ENCODE measurements at places on chromosomes 3 and 15.

DNA sequence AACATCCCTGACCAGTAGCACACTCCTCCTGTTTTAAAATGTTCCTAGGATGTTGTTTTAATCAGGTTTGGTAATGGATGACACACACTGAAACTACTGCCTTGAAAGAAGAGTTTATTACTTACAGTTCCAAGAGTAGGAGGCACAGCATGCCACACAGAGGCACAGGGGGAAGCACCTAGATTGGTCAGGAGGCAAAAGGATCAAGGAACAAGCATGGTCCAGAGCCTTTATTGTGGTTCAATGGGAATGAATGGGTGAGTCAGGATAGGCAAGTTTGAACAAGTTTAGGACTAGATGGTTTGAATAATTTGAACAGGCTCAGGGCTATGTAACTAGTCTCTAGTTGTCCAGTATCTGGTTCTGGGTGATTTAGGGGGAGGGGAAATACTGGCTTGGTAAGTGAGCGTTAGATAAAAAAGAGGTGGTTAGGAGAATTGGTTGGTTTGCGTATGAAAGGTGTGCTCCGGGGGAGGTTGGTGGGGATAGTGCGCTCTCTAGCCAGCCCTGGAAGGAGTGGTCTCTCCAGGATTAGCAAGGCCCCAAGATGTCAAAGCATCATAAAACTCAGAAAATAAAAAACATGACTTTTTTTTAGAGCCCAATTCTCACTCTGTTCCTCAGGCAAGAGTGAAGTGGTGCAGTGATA lies 35.1 kb downstream of the TMOD3 start:
- no peak for DNase-seq

- DNase-seq = no peak
Measured at GRCh38 chr15:25886498-25887140, 23.5 kb upstream of the ATP10A start.

GRCh38 chr3:116339441-116340028 lies 105.8 kb downstream of the LSAMP start:
- DNase-seq = no peak

GRCh38 chr3:10992017-10992942 lies at the start of gene SLC6A1:
SLC6A1 (plus strand) TSS chr3:10992748; CDS start chr3:11017212, 24,464 bp downstream.
- DNase-seq = no peak

- DNase-seq = no peak
Measured at GRCh38 chr3:10521772-10522441, 16.5 kb upstream of the ATP2B2 start.

DNA sequence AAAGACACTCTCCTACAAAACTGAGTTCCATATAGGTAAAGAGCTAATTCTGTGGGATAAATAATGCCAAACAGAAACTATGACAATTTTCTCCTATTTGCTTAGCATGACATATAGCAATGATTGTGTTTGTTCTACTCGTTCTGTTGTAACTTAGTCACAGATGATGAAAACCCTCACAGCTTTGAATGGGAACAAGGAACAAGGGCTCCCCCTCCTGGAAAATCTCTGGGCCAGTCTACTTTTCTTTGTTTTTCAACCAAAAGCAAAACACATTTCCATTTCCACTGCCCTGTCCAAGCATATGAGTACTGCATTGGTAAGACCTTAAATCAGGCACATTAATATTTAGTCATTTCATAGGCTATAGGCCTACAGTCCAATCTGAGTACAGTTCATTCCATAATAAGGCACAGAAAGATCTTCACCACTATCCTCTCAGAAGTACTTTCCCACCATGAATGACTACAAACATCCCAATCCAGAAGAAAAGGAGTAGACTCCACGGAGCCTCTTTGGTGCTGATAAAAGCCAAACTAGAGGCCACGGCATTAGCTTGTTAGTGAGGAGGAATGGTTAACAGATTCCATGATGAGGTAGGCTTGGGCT lies 67.1 kb downstream of the ATP8B4 start:
- peak; percentile 11 for DNase-seq

DNA sequence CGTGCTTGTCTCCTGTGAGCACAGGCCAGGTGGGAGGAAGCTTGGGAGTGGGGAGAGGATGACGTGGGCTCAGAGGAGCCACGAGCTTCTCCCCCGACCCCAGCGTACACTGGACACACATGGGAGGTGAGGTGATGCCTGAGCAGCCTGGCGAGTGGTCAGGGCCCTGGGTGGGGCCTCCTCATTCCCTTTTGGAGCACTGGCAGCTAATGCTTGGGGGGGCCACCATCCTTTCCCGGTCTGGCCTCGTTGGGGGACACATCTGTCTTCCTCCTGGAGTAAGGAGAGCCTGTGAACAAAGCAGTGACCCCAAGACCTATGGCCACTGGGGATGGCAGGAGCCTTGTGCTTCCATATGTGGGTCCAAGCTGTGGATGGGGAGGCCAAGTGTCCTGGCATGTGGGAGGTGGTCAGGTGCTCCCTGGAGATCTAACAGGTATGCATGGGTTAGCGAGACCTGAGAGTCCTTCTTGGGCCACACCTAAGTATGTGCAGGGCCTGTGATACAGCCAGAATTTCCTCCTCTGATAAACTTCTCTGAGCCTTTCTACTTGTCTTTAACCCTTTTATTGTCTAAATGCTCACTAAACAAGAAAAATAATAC lies 9.5 kb downstream of the KLF13 start:
- no peak for DNase-seq

DNA sequence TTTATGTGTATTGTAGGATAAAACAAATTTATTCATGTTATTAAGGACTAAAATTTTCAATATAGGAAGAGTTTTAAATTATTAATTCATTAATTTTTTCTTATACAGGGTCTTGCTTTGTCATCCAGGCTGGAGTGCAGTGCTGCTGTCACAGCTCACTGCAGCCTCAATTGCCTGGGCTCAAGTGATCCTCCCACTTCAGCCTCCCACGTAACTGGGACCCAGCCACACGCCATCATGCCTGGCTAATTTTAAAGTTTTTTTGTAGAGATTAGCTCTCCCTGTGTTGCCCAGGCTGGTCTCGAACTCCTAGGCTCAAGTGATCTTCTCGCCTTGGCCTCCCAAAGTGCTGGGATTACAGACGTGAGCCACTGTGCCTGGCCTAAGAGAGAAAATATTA lies 14.7 kb downstream of the CCNB2 start:
- DNase-seq = no peak

DNA sequence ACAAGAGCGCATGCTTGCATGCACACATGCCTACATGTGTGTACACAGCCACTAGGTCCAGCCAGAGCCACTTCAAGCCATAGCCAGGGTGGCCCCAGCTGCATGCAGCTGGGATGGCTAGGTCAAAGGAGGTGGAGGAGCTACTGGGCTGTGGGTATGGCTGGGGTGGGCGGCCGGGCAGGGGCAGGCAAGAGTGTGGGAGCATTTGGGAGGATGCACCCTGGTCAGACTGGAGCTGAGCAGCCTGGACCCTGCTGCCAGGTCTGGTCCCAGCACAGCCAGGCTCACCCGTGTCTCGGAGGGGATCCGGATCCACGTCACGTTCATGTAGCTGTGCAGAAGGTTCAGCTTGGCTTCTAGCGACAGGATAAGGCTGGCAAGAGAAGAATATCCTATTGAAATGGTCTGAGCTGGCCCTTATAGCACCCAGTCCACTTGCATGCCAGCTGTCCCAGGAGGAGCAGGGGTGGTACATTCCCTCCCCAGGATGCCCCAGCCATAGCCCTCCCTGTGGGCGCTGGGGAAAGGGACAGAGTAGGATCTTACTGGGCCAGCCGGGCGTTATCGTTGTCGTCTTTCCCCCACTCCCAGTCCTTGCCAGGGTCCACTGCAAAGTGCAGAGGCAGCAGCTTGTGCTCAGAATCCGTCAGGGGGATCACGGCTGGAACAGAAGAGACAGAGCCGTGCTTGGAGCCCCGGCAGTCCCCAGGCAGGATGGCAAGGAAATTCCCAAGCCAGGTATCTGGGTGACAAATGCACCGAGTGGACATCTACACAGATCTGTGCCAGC lies 160.5 kb downstream of the KLF13 start:
- no peak for DNase-seq

DNA sequence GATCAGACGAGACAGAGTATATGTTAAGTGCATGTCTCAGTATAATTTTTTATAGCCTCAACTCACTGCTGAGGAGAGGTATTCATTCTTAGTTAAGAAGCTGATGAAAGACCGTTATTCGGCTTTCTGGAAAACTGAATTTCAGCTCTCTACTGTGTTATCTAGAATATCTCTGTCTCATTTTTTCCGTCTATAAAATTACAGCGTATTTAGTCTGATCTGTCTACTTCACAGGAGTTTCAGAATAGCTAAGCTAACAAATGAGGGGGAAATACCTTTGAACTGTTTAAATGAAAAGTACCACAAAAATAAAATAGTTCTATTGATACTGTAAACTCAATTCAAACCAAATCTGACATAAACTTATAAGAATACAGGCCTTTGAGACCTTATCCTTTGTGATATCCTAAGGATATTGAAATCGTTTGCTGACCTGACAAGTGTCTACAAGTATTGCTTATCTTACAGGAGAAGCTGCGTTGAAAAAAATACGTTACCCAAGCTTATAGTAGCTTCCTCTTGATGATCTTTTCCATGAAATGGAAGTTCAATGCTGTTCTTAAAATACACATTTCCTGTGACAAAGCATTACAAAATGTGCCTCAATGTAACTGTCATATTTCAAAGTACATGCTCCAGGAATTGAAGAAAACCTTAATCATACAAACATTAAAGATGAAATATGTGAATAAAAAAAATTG lies 104.6 kb downstream of the IL1RAP start:
- DNase-seq = no peak

- DNase-seq = no peak
Measured at GRCh38 chr3:194384156-194384555, 14.6 kb upstream of the LRRC15 start.

DNA sequence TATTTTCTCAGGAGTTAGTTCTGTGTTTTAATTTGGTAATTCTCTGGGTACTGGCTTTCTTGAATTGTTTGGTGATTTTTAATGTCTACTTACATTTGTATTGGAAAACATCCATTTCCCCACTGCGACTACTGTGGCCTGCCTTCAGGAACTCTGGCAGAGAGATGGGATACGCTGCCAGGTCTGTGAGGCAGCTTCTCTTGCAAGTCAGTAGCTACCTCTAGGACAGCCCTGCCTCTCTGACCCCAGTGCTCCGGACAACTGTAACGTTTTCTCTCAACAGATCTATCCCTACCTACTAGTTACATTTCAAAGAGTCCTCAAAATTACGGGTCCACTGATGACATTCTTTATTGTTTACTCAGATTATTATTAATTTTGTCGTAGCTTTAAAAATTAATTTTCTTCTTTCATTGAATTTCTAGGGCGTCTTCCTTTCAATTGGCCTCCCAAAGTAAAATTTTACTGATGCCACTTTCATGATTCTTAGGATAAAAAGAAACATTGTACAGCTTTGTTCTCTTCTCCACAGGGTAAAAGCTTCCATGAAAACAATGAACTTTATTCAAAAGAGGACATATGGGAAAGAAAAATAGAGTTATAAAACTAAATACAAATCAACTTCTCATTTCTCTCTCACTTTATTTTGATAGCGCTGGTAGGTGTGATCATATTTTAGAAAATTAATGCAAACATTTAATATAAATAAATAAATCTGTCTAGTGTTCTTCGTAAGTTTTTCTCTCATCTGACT lies 123.2 kb upstream of the GOLGA8J start:
- no peak for DNase-seq

- DNase-seq = no peak
Measured at GRCh38 chr15:68376447-68377060, 55.4 kb downstream of the ITGA11 start.

- no peak for DNase-seq
Measured at GRCh38 chr15:57881361-57881760, 174.8 kb downstream of the POLR2M start.

DNA sequence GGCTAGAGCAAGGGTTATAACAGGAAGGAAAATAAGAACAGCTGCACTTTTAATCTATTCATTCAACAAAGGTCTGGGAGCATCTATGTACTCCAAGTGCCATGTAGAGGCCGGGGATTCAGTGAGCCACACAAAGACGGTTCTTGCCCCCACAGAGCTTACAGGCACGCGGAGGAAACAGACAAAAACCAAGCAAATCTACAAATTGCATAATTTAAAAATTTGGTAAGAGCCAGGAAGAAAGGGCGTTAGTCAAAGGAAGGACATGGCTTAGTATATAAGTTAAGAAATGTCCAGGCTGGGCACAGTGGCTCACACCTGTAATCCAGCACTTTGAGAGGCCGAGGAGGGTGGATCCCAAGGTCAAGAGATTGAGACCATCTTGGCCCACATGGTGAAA lies 10.4 kb upstream of the GREM1 start:
- DNase-seq = no peak

- DNase-seq = no peak
Measured at GRCh38 chr15:96053031-96053780, 277.3 kb upstream of the NR2F2 start.

- DNase-seq = no peak
Measured at GRCh38 chr15:42070279-42070975, 23.9 kb downstream of the PLA2G4D start.

- no peak for DNase-seq
Measured at GRCh38 chr3:54793171-54793570, 134.7 kb downstream of the LRTM1 start.

DNA sequence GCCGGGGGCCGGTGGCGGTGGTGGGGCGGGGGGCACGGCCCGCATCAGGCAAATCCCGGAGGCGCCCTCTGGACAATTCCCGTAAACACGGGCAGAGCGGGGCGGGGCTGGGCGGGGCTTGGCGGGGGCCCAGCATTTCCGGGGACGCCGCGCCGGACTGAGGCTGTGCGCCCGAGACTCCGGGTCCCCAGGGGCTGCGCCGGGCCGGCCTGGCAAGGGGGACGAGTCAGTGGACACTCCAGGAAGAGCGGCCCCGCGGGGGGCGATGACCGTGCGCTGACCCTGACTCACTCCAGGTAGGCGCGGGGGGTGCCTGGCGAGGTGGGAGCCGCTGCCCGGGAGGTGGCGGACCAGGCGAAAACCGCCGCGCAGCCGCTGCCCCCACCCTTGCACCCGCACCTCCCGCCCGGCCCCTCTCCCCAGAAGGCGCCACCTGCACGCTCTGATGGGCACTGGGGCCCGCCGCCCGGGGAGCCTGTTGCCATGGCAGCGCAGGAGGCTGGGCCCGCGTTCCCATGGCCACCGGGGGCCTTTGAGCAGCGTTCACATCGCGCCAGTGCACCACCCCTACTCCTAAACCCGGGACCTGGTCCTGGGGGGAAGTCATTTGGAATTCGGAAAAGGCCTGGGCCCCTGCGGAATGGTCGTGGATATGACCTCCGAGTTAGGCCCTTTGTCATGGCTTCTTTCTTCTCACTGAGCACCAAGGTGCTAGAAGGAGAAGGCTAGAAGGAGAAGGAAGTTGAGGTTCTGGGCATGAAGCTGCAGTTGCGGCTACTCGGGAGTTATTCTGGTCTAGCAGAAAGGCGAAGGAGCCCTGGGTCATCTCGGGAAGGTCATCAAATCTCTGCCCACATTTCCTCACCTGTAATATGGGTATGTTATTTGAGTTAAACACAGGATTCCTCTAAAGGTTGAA lies 16.1 kb upstream of the SEMA4B start:
- DNase-seq = peak; percentile 73

DNA sequence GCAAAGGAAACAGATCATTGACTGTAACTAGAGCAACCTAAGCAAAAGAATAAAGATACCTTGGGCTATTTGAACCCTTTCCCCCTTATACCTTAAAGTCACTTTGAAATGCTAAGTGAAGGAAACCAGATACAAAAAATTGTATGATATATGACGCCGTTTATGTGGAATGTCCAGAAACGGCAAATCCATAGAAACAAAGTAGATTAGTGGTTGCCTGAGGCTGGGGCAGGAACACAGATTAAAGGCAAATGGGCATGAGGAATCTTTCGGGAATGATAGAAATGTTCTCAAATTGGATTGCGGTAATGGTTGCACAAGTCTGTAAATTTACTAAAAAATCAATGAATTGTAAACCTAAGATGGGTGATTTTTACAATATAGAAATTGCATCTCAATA lies 160.1 kb upstream of the CCDC54 start:
- no peak for DNase-seq

- DNase-seq = no peak
Measured at GRCh38 chr15:60349589-60349988, 48.2 kb downstream of the ANXA2 start.
